Eye (tissue), 1 donor: ENCODE measurements at places on chromosomes 11 and 22.

- DNase-seq = no peak
Measured at GRCh38 chr11:34454308-34455032, 15.7 kb downstream of the CAT start.

DNA sequence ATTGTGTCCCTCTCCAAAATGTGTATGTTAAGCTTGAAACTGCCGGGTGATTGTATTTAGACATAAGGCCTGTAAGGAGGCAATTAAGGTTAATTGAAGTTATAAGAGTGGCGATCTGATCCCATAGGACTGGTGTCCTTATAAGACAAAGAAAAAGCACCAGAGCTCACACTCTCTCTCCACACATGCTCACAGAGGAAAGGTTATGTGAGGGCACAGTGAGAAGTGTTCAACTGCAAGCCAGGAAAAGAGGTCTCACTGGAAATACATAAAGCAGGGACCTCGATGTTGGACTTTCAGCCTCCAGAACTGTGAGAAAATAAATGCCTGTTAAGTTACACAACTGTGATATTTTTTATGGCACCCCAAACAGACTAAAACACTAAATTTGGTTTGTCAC lies 1233.8 kb upstream of the CNTN5 start:
- DNase-seq = peak; percentile 15

GRCh38 chr11:48036011-48036410 lies 55.7 kb downstream of the PTPRJ start:
- no peak for DNase-seq

- DNase-seq = peak; percentile 56
Measured at GRCh38 chr11:14537134-14537599, 17.0 kb upstream of the PSMA1 start.

DNA sequence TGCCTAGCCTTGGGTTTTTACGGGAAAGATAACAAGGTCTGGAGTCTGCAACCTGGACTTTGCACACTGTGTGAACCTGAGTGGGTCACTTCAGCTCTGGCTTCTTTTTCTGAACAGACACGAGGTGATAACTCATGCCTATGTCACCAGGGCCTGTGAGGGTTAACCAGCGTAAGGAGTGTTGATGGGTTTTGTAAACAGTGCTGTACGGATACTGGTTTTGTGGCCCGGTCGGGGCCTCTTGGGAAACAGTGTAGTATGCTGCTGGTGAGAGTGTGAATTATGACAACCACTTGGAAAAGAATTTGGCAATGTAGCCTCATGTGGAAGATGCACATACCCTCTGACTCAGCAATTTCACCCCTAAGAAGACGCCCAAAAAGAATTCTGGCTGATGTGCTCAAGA lies 266.8 kb downstream of the MN1 start:
- DNase-seq = no peak
